Left ventricle myocardium superior (tissue), 1 donor: ENCODE measurements at places on chromosomes 7 and 10.

DNA sequence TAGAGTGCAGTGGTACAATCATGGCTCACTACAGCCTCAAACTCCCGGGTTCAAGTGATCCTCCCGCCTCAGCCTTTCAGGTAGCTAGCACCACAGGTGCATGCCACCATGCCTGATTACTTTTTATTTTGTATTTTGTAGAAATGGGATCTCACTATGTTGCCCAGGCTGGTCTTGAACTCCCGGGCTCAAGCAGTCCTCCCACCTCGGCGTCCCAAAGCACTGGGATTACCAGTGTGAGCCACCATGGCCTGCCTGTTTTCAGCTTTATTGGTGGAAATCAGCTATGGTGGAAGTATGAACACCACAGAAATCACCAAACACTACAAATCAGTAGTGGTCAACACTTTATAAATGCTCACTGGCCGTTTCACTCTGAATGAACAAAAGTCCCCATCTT, 299.9 kb upstream of the LYZL1 start:
- no peak for DNase-seq

DNA sequence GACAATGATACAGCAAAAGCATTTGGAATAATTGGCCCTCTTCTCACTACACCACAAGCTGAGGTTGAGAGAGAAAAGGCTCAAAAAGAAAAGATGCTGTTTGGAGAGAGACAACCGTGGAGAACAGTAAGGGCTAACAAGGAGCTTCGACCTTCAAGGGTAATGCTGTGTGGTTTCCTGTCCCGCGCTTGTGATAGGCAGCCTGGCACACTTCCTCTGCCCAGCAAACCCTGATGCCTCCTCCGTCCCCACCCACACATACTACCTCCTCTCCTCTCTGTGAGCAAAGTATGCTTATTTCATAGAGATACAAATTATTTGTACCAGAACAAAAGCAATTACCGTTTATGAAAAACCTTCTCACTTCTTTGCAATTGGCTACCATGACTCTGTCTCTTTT, 755.4 kb downstream of the KCNMA1 start:
- DNase-seq, result peak; percentile 33

DNA sequence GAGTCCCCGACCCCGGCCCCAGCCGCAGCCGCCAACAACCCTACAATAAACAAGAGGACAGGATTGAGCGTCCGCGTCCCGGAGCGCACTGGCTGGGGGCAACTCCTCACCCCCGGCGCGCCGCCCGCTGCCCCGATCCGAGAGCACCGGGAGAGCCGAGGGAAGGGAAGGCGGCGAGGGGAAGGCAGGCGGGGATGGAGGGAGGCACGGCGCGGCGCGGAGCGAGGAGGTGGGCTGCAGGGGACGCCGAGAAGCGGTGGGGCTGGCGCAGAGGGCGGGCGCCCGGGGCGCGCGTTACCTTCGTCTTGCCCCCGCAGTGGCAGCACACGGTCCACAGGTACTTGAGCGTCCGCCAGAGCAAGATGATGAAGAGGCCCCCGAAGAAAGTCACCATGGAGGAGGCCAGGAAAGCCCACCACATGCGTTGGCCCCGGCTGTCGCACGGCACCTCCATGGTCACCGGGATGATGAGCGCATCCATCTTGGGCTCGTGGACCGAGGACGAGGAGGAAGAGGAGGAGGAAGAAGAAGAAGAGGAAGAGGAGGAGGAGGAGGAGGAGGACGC, 559 bp downstream of the KCNMA1 start:
- DNase-seq, result no peak

DNA sequence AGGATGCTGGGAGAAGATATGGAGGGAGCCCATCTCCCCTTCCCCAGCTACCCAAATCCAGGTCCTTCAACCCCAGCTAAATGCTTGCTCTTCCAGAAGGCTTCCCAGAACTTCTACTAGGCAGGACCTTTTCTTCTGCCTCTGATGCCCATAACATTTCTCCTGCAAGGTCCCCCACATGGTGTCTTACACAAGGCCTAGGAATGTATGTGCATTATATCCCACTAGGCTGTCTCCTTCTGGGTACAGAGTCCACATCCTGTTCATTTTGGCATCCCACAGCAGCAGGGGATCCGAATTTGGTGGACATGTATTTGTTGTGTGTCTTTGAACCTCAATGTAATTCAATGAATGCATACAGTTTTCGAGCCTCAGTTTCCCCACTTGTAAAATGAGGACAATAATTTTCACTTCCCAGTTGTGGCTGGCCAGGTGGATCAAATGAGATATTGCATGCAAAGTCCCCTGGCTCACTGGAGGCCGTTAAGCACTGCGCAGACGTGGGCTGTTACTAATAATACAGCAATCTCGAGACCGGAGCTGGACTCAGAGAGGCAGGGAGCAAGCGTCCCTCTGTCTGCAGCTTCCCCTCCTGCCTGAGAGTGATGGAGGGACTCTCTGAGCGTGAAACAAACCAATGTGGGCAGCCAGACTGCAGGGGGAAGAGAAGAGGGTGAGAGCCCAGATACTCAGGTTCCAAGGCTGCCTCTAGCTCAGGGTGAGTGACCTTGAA, 18.6 kb upstream of the YWHAG start:
- DNase-seq, result peak; percentile 57

DNA sequence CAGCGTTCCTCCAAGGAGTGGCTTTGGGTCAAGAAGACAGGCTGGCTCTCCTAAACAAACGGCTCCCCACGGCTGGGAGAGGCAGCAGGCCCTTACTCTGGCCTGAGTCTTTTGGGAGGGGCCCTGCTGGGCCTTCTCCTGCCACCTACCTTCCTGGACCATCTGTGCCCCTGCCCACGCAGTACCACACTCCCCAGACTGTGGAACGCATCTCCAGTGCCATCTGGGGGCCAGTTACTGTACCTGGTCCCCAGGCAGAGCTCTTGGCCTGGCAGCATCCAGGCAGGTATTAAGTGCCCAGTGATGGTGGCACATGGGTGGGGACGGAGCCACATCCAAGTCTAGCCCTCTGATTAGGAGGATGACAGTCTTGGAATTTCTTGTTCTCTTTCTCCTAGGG, 14.4 kb downstream of the ALKBH4 start:
- DNase-seq, result no peak

DNA sequence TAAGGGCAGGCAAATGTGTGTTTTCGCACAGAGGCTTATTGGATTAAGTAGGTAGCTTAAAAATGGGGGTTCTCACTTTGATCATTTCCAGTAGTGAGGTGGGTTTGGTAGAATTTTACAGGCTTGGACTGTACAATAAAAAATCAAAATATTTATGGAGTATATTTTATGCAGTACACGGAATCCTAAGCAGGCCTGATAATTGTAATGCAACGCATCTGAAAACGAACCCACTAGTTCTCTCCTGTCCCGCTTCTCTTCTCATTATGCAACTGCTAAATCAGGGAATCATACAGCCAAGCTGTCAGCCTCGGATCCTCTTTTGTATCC, 377 bp upstream of the POLR1F start:
- DNase-seq, result no peak

GRCh38 chr10:128869101-128869749, 597.8 kb upstream of the MGMT start:
- no peak for DNase-seq

DNA sequence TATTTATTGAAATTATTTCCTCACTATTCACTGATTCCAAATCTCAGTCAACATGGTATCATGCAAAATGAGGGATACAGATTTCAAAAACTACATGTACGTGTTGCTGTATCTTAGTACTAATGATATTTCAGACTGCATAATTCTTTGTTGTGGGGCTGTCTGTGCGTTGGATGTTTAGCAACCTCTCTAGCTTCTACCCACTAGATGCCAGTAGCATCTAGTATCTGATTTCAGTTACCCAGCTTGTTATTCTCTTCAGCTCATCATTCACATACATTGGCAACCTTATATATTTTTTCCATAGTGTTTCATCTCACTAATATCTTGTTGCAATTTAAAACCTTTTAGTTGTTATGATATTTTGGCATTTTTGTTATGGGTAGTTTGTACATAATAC, 22.5 kb upstream of the WASL start:
- DNase-seq, result no peak

- no peak for DNase-seq
Observed at GRCh38 chr10:77801474-77802161, 124.9 kb downstream of the DLG5 start.

- DNase-seq, result no peak
Observed at GRCh38 chr10:69846293-69846921, 44.7 kb downstream of the COL13A1 start.

GRCh38 chr10:91120348-91120747, 100.1 kb upstream of the PCGF5 start:
- DNase-seq, result no peak

DNA sequence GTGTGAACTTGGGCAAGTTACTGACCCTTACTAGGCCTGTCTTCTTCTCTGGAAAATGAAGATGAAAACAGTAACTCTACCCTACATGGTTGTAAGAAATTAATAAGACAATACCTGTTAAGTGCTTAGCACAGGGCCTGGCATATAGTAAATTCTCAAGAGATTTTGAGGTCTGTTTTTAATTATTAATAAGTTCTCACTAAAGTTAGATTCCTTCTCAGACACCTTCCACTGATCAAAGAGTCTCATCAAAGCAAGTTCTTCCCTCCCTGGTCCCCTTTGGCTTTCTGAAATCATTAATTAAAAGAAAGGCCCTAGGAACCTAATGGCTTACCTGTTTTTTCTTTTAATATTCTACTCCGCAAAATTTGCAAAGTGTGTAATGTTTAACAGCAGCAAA, 4.6 kb downstream of the TMEM140 start:
- no peak for DNase-seq

- peak; percentile 57 for DNase-seq
Observed at GRCh38 chr7:108001764-108002725, 916 bp downstream of the LAMB1 start.

GRCh38 chr10:101769541-101770180, 6.3 kb downstream of the FGF8 start:
- DNase-seq, result no peak

DNA sequence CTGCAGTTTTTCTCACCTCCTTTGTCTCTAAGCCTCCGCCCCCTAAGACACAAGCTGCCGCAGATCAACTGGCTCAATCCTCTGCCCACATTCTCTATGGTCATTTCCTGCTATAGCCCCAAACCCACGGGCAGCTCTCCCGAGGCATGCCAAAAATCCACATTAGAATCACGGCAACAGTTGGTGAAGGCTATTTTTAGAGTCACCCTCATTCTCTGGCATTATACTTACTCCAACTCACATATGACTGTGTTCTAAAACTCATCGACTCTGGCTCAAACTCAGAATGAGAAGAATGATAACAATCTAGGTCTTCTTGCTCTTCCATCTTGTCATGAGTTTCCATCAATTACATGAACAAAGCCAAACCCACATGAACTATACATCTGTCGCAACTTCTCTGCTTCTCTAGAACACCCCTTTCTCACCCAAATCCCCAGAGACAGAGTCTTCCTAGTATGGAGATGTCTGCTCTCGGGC, 10.9 kb upstream of the KIAA1549 start:
- no peak for DNase-seq

- DNase-seq, result no peak
Observed at GRCh38 chr10:48470893-48471805, 133.7 kb downstream of the ARHGAP22 start.

- DNase-seq, result no peak
Observed at GRCh38 chr7:77200542-77200941, 923 bp upstream of the FGL2 start.

GRCh38 chr7:93751421-93751820, 139.1 kb downstream of the TFPI2 start:
- DNase-seq, result no peak

DNA sequence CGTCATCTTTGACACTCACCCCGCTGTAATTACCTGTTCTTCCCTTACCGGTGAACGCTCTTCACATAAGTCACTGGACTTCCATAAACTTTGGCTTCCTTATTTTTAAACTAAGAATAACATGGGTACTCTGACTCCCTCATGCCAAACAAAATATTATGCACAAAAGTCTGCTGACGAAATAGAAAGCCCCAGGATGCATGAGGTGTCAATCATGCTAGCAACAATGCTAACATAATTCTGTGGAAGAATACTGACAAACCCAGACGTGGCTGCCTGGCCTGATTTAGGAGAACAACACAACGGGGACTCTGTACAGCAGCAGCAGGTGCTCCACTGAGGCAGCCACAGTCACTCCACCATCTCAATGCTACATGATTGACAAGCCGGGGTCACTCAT, 137.5 kb downstream of the CCDC71L start:
- no peak for DNase-seq

DNA sequence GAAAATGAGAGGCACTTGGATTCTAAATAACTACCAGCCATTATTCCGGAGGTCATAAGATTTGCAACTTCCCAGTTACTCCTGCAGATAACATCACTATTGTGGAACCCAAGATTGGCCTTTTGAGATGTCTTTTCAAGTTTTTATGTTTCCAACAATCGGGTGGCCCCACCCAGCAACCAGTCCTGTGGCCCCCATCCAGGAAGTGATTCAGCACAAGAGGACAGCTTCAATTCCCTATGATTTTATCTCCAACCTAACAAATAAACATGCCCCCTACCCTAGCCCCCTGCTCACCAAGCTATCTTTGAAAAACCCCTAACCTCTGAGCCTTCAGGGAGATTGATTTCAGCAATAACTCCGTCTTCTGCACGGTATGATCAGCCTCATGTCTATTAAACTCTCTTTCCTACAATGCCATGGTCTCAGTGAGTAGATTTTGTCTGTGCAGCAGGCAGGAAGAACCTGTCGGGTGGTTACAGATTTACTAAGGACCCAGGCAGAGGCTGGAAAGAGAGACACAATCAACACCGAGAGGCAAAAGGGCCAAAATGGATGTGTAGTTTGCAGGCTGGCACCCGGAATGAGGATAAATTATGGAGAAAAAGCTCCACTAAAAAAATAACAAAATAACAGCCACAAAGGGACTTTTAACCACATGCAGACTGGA, 83.9 kb upstream of the UNC5B start:
- DNase-seq, result no peak

- DNase-seq, result no peak
Observed at GRCh38 chr7:43590862-43591557, 8.1 kb downstream of the STK17A start.

DNA sequence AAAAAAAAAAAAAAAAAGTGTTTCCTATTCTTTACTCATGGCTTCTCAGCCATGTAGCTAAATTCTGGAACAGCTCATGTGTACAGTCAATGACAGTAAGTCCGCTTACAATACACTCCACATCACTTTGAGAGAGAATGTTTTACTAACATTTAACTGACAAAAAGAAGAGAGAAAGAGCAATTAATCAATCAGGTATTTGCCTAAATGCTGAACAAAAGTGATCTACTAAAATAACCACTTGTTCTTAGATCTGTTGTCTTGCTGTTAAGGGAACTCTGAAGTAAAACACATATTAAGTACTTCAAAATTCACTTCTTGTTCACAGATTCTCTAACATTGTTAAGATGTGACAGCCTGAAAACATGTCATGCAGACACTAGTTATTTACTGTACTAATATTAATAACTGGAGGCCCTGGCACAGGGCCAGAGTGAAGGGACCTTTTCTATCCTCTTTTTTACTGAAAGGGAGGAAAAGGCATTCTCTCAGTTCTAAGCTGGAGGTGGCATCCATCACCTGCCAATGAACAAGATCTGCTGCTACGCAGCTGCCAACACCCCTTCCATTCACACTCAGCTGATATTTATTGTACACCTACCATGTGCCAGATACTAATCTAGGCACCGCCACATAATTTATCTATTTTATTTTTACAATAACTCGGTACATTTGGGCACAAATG, 72.6 kb downstream of the AHR start:
- no peak for DNase-seq

GRCh38 chr7:108037140-108037539, 34.2 kb upstream of the LAMB1 start:
- no peak for DNase-seq

GRCh38 chr7:33201821-33202220, 72.5 kb downstream of the BBS9 start:
- no peak for DNase-seq
